Naive thymus-derived CD4-positive, alpha-beta T cell (primary cell): ENCODE measurements at places on chromosomes 12 and 14.

GRCh38 chr12:89993632-89994031 lies 285.0 kb upstream of the ATP2B1 start:
- no peak for DNase-seq

GRCh38 chr14:77109656-77110055 lies 11.6 kb downstream of the CIPC start:
- no peak for DNase-seq

DNA sequence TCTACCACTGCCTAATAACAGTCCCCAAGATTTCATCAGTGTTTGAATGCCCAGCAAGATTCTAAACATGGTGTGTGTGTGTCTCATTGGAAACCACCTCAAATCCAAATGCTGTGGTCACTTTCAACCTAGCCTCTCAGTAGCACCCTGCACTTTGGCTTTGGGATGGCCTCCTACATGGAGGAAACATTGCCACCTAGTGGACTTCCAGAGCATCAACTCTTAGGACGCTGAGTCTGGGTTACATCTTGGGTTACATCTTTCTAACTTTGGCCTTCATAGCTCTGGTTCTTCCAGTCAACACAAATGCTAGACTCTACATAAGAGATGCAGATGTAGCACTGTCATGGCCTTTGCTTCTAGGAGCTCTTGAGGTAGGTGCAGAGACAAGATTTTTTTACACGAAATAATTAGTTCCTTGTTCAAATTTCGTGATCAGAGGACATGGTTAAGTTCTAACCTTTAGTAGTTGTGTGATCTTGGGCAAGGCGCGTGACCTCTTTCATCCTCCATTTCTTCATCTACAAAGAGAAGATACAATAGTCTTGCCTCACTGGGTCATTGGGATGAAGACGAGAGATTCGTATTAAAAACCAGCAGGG lies 113.5 kb upstream of the VASH1 start:
- DNase-seq: peak; percentile 3

DNA sequence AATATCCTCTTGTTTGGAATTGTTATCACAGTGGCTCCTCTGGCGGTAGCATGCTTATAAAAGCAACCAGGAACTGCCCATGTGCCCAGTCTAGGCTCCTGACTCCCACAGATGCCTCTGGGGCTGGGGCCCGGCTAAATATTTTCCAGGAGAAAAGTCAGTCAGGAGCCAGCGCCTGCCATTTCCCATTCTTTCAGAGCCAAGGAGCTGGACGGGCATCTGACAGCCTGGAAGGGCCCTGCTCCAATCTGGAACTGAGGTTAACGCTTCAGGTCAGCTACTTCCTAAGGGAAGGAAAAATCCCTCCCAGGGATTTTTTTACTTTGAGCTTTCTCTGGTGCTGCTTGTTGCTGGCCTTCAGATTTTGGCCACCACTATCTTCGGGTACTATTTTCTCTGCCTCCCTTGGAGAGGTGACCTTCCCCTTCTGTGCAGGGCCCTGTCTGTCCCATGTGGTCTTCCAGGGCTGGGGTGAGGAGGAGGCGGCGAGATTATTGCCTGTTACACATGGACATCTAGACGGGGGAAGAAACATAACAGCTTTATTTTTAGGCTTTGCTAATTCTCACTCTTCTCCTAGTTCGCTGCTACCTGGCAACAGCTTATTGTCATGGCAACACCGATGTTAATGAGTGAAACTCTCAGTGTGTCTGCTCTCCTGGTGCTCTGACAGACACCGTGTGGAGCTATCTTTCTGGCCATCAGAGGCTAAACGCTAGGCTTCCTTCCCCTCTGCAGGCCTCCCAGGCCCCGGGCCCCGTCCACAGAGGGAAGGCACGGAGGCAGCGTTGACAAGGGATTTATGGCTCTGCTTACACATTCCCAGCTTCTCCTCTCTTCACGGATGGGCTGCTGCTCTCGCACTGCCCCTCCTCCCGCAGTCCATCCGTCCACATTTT lies 160.4 kb downstream of the CACNA1C start:
- DNase-seq: no peak

GRCh38 chr12:126570566-126570965 lies 1505.3 kb downstream of the AACS start:
- DNase-seq: no peak

DNA sequence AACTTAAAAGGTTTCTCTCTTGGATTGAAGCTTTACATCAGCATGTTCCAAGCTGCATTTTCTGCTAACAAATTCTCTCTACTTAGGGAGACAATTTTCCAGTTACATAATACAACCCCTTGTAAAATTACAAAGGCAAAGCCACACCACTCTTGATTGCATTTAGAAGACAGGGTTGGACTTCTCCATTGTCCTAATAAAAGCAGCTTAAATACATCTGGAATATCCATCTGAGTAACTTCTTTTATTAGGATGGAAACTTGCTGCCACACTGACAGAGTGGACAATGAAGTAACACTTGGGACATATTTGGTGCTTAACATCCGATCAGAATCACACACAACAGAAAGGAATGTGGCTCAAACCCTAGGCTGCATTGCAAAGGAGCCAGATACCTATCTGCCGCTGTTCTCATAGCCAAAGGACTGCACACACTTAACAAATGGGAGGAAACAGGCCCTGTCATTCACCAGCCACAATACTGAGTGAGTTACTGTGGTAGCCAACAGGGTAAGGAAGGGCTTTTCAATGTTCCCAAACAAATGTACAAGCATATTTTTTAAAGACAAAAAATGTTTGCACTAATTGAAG lies 157.2 kb downstream of the PAX9 start:
- DNase-seq: no peak

DNA sequence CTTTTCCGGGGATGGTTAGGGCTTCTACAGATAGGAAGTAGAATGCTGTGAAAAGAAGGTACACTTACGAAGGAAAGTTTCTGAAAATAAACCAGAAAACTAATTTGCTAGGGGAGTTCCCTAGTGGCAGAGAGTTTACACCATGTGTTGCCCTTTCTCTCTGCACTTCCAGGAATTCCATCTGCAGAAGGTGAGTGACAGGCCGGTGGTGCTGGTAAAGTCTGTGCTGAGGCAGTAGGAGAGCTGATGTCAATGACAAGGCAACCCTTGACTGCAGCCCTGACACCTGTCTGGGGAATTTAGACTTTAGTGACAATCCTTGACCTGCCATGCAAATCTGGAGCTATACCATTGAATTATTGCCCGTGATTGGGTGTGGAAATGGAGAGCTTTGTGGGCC lies 687.8 kb downstream of the NRXN3 start:
- DNase-seq: no peak

DNA sequence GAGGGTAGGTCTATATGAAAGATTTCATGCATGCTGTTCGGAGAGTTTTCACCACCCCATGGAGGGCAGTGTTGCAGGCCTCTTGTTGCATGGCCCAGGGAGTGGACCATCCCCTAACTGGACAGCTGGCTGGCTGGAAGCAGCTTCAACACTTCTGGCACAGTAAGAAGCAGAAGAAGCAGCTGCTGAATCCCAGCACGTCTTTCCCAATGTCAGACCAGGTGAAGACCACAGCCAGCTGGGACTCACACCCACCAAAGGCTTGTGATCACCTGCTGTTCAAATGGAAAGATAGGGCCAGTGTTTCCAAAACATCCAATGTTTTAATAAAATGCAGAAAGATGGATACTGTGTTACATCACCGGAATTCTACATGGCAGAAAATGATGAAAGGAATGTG lies 1423.6 kb downstream of the AACS start:
- DNase-seq: no peak

- no peak for DNase-seq
Observed at GRCh38 chr14:91744068-91744480, 12.2 kb upstream of the CATSPERB start.

GRCh38 chr14:89294060-89294459 lies 123.0 kb downstream of the FOXN3 start:
- no peak for DNase-seq

DNA sequence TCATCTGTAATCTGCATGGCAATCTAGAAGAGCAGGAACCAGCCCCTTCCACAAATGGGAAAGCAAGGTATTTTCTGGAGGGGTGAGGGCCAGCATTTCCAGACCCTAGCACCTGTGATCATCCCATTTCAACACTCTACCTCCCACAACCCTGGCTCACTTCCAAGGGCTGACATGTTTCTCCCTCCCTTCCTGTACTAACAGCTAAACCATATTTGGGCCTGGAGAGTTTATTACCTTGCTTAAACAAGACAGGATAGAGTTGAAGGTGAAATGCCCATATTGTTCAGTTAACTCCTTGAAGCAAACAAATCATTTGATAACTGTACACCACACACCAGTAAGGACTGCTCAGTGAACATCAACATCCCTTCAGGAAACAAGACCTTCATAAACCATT lies 158.4 kb downstream of the PPM1H start:
- no peak for DNase-seq

DNA sequence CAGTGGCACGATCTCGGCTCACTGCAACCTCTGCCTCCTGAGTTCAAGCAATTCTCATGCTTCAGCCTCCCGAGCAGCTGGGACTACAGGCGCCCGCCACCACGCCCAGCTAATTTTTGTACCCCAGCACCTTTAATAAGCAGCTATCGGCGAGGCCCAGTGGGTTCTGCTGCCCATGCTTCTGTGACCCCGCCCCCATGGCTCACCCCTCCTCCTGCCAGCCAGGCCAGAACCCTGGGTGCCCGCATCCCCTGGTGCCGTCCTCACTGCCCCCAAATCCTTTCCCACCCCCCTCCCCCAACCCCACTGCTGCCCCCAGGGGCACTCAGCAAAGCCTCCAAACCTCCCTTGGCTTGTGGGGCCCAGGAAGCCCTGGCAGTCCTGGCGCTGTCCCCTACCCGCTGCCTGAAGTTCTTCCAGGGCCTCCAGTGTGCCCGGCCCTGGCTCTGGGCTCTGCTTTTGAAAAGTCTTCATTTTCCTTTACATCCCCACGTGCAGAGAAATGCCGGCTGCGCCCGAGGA lies 14.5 kb downstream of the BAG5 start:
- no peak for DNase-seq

DNA sequence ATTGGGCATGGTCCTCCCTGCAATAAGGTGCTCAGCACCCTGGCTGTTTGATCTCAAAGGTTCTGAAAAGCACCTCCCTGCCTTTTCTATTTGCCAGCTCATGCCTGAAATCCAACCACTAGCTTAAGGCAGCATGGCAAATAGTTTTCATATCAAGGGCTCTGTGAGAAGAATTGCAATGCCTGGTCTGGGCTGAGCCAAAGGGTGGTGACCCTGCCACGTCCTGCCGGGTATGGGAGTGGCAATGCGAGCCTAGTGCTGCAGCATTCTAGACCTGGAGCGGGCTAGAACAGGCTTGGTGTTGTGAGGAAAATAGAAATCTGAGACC lies 2.3 kb upstream of the SCNN1A start:
- no peak for DNase-seq

DNA sequence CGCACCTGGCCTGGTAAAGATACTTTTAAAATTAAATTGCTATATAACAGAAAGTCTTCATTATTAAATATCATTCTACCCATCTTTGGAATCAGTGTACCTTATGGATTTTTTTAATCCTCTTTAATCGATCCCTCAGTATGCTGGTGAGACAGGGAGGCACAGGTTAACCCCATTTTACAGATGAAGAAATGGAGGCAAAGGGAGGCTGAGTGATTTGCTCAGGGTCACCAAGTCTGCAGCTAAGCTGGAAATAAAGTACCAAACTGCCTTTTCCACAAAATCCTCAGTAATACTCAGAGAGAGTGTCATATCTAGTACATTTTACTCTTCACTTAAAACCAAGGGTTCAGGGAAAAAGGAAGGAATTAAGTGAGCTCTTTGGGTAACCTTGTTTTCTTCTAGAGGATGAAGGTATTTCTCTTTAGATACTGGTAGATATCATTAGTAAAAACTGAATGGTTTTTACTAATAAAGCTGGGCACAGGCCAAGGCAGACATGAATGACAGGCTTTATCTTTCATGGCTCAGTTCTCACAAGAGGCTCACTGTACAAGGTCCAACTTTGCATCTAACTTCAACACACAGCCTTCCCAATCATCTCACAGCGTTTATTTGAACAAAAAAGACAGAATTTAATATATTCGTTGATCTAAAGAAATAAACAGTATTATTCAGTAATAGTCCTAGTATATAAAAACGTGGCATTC lies 35.3 kb upstream of the TTC7B start:
- DNase-seq: no peak

DNA sequence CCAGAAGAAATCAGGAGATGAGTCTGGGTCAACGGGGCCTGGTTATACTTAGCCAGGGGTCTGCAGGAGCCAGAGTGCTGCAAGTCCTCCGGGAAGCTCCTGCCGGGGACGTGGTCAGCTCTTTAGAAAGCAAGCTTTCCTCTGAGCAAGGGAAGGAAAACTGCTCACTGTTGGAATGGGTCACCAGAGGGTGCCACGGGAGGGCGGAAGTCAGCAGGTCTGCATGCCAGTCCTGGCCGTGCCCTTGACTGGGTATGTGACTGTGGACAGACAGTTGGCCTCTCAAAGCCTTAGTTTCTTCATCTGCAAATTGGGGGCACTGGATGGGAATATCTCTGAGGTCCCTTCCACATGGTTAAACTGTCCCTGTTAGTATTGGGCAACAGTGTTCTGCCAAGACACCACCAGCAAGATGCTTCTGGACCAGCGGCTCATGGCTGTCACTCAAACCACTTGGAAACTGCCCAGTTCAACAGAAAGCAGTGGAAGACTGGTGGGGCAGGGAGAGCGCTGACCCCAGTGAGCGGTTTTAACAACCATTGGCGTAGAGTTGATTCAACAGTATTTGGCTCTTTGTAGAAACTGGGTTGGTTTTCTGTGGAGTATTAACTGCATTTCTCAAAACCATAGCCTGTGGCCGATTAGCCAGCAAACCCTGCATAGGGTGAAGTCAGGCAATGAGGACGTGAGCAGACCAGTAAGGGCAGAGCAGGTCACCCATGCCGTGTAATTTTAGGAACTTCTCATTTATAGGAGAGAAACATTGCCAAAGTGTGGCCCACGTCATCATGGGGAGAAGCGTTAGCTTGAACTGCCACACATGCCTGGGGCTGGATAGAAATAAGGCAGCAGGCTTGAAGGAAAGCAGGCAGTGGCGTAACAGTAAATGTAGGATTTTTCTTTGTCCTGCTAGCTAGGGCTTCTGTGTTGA lies 163.9 kb upstream of the PRMT8 start:
- DNase-seq: no peak

DNA sequence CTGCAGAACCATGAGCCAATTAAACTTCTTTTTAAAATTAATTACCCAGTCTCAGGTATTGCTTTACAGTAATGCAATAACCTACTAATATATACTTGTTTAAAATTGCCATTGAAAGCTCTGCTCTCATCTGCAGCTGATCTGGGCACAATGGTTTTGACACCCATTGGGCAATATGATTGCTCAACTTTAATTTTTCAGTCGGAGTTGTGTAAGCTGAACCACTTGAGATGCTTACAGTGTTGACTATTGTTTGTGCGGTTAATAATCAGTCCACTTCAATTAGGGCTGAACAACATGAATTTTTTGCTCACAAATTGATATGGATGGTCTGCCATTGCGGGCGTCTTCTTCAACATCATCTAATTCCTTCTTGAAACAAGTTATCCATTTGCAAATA lies 18.0 kb upstream of the OR4K5 start:
- no peak for DNase-seq
